Fibroblast of skin of back (primary cell): ENCODE measurements at places on chromosomes 12 and 14.
A peak's percentile ranks its signal among the peaks of the same experiment; 100 is the strongest.

DNA sequence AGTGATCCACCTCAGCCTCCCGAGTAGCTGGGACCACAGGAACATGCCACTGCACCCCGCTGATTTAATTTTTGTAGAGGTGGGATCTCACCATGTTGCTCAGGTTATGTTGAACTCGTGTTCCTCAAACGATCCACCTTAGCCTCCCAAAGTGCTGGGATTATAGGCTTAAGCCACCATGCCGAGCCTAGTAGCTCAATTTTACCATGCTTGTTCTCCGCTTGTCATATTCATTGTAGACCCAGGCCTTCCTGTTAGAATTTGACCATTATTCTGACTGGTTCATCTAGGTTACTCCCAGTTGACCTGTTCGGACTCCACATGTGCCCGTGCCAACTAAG is 24.7 kb downstream of the TMBIM6 start:
- DNase-seq = no peak

DNA sequence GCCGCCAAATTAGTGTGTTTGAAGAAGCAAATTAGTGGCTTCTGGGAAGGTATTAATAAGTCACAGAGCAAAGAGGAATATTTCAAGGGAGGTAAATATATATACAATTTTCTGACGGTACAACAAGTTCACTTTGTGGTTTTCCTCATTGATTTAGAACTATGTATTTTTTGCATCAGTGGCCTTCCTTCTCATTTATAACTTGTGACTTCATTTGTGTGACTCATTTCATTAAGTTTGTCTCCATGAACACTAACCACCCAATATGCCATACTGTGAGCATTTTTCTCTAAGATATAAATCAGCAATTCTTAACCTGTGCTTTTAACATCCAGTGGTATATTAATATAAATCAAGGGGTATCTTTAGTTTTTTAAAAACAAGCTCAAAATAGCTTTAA is 29.3 kb upstream of the ARHGAP5 start:
- peak; percentile 12 for DNase-seq

DNA sequence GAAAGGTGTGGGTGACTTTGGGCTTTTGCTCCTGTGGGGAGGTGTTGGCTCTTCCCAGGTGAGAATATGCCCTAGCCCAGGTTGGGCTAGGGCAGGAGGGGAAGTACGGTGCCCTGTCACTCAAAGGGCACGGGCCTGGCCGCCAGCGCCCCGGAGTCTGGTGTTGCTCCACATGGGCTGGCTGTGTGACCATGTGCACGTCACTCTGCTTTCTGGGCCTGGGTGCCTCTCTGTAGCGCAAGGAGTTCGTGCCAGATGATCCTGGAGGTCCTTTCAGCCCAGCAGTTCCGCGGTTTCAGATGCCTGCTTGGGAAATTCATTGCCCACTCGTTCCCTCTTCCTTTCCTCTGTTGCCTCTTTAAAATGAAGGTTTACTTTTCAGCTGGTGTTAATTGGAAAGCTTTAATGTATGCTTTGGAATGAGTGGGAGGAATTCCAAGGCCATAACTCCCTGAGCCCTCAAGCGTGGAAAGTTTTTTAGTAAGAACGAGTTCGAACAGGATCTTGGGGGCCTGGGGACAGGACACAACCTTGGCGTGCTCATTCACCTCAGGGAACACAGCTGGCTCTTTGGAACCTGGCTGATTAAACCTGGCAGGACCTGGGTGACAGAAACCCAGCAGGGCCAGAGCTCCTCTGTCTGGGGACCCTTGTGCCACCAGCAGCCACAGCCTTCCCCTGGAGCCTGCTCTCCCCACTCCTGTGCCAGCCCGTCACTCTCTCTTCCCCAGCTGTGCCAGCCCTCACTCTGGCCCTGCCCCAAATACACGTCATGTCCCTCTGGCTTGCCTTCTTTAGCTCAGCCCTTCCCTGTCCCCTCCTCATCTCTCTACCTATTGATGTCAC is 42.8 kb downstream of the TSPAN9 start:
- peak; percentile 55 for DNase-seq

- DNase-seq = no peak
Measured at GRCh38 chr12:17358835-17359234, 731.2 kb downstream of the RERGL start.

- DNase-seq = peak; percentile 48
Measured at GRCh38 chr12:18430425-18431048, 169.2 kb downstream of the PIK3C2G start.

DNA sequence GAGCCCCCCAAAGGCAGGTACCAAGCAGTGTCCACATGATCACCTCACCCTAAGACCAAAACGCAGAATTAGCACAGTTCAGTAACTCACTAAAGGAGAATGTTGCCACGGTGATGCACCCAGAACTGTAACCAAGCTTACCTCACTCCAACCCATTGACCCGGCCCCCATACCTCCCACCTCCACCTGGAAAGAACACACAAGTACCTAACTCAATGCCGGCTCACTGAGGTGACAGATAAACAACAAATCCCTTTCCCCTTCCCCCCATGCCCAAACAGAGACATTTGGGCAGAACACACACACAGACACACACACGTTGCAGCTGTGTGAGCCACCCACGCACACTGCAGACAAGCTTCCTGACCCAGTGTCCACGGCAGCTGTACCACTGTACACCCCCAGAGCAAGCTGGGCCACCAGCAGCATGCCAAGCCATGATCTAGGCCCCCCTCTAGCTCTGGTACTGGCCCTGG is 1.3 kb downstream of the RAPGEF3 start:
- DNase-seq = no peak

GRCh38 chr14:23883684-23884540 is 69.7 kb upstream of the DHRS4 start:
- no peak for DNase-seq

DNA sequence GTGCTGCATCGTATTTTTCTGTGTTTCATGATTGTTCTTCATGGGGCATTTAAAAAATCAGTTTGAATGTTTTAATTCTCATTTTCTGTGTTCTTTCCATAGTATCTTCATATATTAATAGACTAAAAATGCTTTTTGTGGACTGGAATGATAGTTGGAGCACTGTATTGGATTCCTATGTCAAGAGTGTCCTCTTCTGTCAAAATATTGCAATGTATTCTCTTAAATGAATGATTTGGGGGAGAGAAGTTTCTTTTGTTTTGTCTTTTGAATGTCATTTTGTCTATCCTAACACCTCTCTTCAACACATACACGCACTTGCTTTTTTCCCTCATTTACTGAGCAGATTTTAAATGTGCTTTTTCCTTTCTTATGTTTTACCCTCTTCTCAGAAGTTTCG is 4.7 kb upstream of the EIF2S3B start:
- DNase-seq = peak; percentile 7

DNA sequence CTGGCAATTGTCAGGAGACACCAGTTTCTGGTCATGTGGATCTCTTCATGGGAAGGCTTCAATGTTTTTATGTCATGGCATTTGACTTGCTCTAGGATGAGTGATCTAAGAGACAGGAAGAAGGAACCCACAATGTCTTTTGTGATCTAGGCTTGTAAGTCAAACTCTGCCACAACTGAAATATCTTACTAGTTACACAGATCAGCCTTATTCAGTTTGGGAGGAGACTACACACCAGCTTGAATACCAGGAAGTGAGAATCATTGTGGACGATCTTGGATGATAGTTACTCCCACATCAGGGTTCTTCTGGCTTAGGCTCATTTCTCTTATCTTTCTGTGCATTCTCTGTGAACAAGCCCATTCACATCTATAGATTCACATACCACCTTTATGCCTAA is 236.2 kb upstream of the FBXO33 start:
- peak; percentile 13 for DNase-seq

DNA sequence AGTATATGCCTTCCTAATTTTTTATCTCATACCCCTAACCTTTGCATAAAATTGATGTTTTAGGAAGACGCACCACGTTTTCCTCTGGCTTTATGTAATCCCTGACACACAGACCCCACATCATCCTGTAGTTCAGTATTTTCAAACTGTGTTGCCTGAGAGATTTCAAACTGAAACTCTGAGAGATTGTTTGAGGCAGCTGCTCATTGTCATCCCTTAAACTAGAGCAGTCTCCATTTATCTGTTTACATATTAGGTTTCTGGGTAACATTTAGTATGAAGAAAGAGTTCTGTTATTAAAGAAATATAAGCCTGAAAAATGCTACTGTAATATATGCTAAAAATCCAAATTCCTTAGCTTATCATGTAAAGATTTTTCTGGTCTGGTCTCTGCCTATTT is 24.3 kb downstream of the MNAT1 start:
- no peak for DNase-seq

- DNase-seq = peak; percentile 38
Measured at GRCh38 chr14:90698379-90698869, 117.8 kb downstream of the TTC7B start.

GRCh38 chr12:88723219-88723618 is 142.9 kb upstream of the KITLG start:
- DNase-seq = peak; percentile 41
